SK-N-SH (cell line): ENCODE measurements at places on chromosomes 12 and 14. TPM values are rescaled to one million over a fixed set of nuclear protein-coding genes. Genes with fewer than 3 reads are reported as not detected.

- DNase-seq: no peak
Observed at GRCh38 chr12:32860192-32860591, 36.4 kb downstream of the PKP2 start.

The PCNX1 gene
- 9.4 and 13.6 TPM in 2 replicates for polyA plus RNA-seq

GRCh38 chr12:13170892-13171490 is 25.5 kb upstream of the EMP1 start:
- no peak for DNase-seq

DNA sequence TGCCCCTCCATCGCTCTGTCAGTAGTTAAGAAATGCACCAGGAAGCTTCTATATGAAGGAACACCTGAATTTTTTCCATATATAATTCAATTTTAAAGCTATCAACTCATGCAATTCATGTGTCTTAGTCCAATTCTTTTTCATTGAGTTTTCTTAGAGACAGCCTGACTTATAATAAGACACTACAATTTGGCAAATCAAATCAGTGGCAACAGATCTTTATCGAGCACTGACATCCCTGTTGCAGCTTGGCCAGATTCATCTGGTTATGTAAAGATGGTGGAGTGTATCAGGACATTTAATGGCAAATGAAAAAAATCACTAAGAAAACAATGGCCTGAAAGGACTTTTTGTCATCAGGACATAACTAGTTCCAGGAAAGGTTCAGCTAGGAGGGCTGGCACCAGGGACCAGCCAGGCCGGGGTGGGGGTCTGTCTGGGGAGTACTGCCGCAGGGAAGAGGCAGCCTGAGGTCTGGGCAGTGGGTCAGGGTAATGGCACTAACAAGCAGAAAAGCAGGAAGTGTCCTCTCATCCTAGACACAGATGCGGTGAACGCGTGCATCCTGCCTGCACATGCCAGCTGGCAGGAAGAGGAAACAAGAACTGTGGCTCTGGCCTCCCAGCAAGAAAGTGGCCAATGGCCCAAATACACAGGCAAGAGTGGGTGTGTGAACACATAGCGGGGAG is 100.5 kb upstream of the LMNTD1 start:
- peak; percentile 82 for DNase-seq

DNA sequence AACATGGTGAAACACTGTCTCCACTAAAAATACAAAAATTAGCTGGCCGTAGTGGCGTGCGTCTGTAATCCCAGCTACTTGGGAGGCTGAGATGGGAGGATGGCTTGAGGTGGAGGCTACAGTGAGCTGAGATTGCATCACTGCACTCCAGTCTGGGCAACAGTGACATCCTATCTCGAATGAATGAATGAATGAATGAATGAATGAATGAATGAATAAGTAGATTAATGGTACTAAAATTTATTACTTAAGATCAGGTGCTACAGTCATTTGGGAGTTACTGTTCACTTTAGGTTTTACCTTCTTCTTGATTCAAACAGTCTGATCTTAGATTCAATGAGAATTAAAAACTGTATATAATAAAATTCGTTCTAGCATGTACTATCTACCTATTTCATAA is 31.6 kb upstream of the WDR89 start:
- no peak for DNase-seq

The CTSG gene
- not detected in 2 replicates for polyA plus RNA-seq

DNA sequence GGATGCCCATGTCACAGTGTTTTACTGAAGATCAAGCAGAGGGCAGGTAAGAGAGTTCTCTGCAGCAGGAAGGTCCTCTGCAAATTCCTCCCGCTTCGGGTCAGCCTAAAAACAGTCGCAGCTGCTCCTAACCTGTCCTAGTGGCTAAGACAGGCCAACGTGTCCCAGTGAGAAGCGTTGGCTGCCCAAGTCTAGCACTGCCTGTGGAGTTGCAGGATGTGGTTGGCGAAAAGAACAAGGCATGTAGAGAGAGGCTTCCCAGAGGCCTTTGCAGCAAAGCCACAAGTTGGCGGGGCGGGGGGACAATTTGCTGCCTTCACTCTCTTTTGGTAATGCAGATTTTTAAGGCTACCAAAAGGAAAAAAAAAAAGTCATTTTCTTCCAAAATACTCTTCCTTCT is 340.1 kb downstream of the BCL11B start:
- DNase-seq: no peak

DNA sequence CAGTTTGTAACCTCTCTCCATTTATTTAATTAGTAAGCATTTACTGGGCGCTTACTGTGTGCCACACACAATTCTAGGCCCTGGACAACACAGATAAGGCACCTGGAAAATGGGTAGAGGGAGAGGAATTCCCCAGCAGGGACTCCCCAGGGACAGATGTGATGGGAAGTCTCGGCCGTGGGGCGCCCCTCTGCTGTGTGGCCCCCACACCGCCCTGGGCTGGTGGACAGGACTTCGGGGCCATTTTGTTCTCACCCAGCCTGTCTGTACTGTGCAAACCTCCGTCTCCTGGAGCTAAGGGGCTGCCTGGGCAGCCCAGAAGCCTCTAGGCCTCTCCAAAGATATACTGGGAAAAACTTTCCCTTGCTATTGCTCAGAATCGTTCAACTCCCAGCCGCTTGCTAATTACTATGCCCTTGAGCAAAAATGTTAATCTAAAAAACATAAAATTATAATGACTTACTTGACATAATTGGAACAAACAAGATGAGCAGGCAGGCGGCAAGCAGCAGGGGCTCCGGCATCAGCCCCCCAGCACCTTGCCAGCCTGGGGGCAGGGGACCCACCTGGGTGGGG is 64.4 kb upstream of the NCOR2 start:
- no peak for DNase-seq

DNA sequence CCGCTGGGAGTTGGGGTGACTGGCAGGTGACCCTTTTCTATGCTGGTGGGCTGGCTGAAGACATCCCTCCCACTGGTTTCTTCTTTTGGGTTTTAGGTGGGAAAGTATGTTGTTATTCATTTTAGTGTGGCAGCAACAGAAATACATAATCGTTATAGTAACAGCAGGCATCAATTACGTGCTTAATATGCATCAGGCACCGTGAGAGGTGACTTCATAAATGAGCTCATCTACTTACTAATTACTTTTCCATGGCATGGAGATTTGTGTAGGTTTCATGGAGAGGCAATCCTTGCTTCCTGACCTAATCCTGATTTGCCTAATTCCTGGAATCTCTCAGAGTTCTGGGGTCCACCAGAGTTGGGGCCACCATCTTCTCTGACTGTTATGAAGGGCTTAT is 13.4 kb upstream of the CELA1 start:
- DNase-seq: no peak

DNA sequence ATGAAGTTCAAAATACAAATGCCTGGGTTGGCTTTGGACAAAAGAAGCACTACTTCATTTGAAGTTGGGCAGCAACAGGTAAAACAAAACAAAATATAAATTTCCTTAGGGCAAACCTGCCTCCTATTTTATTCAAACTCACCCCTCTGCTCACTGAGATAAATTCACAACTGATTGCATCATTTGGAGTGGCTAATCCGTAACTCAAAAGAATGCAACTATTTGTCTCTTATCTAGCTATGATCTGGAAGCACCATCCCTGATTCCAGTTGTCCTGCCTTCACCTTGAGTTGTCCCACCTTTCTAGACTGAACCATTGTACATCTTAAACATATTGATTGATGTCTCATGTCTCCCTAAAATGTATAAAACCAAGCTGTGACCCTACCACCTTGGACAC is 145.0 kb downstream of the CCER1 start:
- no peak for DNase-seq

DNA sequence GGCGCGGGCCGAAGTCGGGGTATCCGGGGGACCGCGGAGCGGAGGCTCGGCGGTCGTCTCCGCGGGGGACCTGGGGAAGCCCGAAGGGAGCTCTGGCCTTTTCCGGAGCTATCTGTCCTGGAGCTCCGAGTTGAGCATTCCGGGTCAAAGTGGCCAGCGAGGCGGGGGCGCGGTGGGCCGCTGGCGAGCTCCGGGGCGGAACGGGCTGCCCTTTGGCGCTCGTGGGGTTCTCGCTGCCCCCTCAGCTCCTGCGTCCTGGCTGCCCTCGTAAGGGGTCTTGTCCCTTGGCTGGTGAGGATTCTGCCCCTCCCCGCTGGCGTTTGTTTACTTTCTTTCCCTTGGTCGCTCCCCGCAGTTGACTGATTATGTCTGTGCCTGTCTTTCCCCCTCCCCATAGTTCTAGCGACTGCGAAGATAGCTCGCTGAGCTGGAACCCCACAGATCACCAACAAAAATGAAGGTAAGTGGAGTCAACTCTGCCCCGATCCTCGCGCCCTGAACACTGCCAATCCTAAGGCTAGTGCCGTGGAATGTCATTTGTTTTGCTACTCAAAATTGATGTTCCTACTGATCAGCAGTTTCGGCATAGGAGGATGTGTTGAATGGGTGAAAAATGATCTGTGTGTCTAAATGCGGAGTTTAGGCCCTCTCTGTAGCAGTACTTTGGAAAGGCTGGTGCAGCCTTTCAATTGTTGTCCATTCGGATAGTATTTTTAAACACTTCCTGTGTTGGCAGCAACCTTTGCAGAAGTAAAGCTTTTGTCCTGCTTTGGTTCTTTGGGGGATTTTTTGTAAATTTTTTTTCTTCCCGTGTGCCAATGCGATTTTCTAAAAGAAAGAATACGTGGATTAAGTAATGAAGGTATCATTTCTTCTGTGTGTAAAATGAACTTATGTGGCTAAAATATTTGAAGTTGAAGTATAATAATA is 1.3 kb downstream of the ARID4A start:
- no peak for DNase-seq

GRCh38 chr14:75188520-75189268 is 12.3 kb upstream of the TMED10 start:
- no peak for DNase-seq

DNA sequence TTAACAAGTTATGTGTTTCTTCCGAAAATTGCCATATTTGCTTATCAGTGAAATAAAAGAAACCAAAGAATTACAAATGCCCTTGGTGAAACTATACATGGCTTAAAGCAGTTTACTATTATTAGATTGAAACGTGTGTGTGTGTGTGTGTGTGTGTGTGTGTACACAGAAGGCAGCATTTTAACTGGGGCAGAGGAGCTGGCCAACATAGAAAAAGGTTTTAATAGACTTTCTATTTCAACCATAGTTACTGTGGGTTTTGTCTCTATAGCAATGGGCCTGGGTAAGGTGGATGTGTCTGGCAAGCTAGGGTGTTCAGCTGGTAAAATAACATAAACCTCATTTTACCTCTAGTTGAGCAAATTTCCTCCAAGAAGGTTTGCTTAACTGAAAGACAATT is 6.5 kb downstream of the PRICKLE1 start:
- no peak for DNase-seq

DNA sequence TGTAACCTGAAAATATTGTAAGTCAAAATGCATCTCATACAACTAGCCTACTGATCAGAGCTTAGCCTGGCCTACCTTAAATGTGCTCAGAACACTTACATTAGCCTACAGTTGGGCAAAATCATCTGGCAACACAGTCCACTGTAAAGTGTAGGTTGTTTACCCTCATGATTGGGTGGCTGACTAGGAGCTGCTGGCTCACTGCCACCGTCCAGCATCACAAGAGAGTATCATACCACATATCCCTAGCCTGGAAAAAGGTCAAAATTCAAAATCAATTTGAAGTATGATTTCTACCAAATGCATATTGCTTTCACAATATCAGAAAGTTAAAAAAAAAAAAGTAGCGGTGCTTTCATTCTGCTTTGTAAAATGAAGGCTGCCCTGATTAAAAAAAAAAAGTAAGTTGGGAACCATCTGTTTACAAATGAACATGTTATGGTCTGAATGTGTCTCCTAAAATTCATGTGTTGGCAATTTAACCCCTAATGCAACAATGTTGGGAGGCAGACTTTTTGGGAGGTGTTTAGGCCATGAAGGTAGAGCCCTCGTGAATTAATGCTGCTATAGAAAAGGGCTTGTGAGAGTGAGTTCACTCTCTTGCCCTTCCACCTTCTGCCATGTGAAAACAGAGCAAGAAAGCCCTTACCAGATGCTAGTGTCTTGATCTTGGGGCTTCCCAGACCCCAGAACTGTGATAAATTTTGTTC is 211.8 kb downstream of the PPM1H start:
- no peak for DNase-seq

- no peak for DNase-seq
Observed at GRCh38 chr14:68359022-68359836, 433.6 kb downstream of the ZFP36L1 start.

- DNase-seq: no peak
Observed at GRCh38 chr14:45587142-45587541, 334.1 kb upstream of the MIS18BP1 start.

GRCh38 chr14:78325911-78326310 is 155.7 kb downstream of the NRXN3 start:
- DNase-seq: no peak

DNA sequence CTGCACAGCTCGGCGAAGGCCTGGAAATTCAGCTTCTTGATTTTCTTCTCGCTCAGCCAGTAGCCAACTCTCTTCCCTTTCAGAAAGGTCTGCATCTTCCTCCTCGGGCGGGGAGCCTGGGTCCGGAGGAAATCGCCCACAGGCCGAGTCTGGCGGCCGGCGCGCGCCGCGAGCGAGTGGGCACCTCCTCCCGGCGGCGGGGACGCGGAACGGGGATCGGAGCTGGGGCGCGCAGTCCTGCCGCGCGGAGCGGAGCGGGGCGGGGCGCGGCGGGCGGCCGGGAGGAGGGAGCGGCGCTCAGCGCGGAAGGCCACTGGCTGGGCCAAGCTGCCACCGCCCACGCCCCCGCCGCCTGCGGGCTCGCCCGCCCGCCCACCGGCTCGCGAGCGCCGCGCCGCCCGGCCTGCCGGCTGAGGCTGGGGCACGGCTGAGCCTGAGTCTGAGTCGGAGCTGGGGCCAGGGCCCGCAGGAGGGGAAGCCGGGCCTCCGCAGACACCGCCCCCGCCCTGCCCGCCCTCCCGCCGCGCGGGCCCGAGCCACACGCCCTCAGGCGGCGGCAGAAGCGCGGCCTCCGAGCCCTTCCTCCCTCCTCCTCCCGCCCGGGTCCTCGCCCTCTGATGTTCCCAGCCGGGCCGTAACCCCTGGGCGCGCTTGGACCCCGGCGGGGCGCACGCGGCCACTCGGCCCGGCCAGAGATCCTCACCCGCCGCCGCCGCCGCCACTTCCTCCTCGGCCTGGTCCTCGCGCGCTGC is 480 bp downstream of the ITPK1 start:
- DNase-seq: peak; percentile 94

DNA sequence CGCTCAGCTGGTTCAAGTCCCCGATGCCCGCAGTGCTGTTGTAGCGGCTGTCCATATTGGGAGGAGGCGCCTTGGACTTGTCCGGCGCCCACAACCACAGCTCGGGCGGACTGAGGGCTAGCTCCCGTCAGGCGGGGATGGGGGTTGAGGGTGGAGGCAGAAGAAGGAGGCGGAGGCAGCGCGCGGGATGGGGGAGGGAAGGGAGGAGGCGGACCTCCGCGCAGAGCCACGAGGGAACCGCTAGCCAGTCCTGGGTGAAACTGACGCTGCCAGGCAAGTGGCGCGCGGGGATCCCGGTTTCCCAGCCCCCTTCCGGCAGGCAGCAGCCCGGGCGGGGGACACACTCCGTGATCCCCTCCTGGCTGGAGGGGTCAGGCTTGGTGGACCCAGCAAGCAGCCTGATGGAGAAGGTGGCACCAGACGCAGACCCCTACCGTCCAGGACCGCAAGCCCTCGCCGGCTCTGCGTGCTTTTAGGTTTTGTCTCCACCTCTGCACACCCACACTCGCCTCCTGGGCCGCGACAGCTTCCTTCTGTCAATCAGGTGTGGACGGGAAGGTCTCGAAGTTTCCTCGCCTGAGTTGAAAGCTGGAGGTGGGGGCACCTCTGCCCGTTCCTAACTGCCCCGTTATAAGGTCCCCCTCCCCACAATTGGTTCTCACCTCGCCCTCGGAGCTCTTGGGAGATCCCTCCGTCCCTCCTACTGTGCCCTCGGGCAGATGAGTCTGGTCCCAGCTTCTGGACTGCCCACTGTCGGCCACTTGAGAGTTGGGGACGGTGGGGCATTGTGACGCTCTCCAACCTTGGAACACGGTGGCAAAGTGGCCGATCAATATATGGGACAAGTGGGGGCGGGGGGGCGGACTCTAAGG is at the start of gene CPNE8:
TSS of gene CPNE8 (minus strand) at position 112 of the 872 bp plus-strand sequence. CDS start at position 55, 57 bp downstream.
- peak; percentile 55 for DNase-seq
